T-helper 17 cell (primary cell): ENCODE measurements at places on chromosomes 1 and 21. TPM values are rescaled to one million over a fixed set of nuclear protein-coding genes. Genes with fewer than 3 reads are reported as not detected.

GRCh38 chr21:42059141-42059540, 12.0 kb upstream of the UMODL1 start:
- H3K36me3 ChIP-seq: no peaks in the 10 kb centered on the region
- peaks cover 28% of the 10 kb centered on the region for H3K4me1 ChIP-seq
- H3K27me3 ChIP-seq: no peaks in the 10 kb centered on the region
- no peak overlapping the region for H3K4me3 ChIP-seq
- no peak overlapping the region for H3K27ac ChIP-seq

DNA sequence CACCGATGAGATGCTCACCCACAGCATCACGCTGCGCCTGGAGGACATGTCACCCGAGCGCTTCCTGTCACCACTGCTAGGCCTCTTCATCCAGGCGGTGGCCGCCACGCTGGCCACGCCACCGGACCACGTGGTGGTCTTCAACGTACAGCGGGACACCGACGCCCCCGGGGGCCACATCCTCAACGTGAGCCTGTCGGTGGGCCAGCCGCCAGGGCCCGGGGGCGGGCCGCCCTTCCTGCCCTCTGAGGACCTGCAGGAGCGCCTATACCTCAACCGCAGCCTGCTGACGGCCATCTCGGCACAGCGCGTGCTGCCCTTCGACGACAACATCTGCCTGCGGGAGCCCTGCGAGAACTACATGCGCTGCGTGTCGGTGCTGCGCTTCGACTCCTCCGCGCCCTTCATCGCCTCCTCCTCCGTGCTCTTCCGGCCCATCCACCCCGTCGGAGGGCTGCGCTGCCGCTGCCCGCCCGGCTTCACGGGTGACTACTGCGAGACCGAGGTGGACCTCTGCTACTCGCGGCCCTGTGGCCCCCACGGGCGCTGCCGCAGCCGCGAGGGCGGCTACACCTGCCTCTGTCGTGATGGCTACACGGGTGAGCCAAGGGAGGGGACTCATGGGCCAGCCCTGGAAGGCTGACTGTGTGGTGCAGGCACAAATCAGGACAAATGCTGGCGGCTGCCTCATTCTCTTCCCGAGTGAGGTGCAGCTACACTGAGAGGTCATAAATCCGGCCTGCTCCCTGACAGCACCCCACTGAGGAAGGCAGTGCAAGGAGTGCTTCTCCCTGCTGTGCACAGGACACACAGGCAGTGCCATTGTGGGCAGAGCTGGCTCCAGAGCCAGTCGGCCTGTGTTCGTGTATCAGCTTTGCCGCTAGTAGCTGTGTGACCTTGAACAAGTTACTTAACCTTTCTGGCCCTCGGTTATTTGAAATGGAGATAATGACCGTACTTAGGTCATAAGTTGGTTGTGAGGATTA, 9.4 kb downstream of the CELSR2 start:
- no peak for DNase-seq
- no peak overlapping the region for H3K4me3 ChIP-seq
- H3K27me3 ChIP-seq: no peaks in the 10 kb centered on the region
- peaks cover 13% of the 10 kb centered on the region for H3K4me1 ChIP-seq

- H3K4me3 ChIP-seq: peak overlapping the region; percentile 97
- no peak for DNase-seq
- H3K27ac ChIP-seq: peak overlapping the region; percentile 98
- peaks cover 59% of the 10 kb centered on the region for H3K4me1 ChIP-seq
- H3K27me3 ChIP-seq: no peaks in the 10 kb centered on the region
Measured at GRCh38 chr1:27523337-27524020, 33.5 kb upstream of the WASF2 start.

DNA sequence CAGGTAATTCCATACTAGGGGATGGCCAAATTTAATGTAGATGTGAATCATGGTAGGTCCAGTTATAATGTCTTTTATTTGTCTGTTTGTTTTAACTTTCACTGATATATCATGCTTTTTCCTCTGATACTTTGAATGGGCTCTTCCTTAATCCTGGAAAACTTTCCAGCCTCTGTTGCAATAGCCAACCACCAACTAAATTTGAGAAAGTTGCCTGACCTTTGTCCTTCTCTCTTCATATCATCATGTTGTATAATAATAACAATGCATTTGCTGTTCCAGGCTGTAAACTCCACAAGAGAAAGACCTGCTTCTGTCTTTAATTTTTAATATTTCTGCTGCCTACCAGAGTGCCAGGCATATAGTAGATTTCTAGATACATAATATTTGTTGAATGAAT, 146.1 kb downstream of the HMCN1 start:
- DNase-seq: no peak
- no peak overlapping the region for H3K27ac ChIP-seq
- H3K27me3 ChIP-seq: no peaks in the 10 kb centered on the region
- H3K4me1 ChIP-seq: no peaks in the 10 kb centered on the region
- no peaks in the 10 kb centered on the region for H3K36me3 ChIP-seq

DNA sequence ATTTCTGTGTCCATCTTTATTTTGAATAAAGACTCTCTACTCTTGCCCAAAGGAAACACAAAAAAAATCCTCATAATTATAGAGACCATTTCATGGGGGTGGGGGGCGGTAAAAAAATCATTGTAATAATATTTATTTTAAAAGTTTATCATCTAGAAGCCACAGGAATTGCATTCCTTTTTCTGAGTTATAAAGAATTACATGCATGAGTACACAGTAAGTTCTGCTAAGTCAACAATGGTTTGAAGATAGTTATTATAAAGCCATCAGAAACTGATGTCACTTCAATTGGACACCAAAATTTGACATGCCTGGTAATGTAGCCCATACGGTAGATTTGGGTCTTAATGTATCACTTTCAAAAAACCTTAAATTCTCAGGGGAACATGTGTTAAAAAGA, 478.1 kb upstream of the NR5A2 start:
- no peak overlapping the region for H3K27ac ChIP-seq
- DNase-seq: no peak
- peaks cover 12% of the 10 kb centered on the region for H3K27me3 ChIP-seq
- peaks cover 2% of the 10 kb centered on the region for H3K4me1 ChIP-seq
- H3K36me3 ChIP-seq: no peaks in the 10 kb centered on the region

GRCh38 chr1:87077959-87078639, 163.7 kb downstream of the HS2ST1 start:
- no peak for DNase-seq
- H3K27me3 ChIP-seq: no peaks in the 10 kb centered on the region
- peaks cover 2% of the 10 kb centered on the region for H3K36me3 ChIP-seq
- no peak overlapping the region for H3K4me3 ChIP-seq
- H3K4me1 ChIP-seq: peaks cover 18% of the 10 kb centered on the region

- no peaks in the 10 kb centered on the region for H3K27me3 ChIP-seq
- peaks cover 16% of the 10 kb centered on the region for H3K4me1 ChIP-seq
- no peak overlapping the region for H3K27ac ChIP-seq
- H3K36me3 ChIP-seq: peaks cover 12% of the 10 kb centered on the region
- no peak overlapping the region for H3K4me3 ChIP-seq
Measured at GRCh38 chr1:145908653-145909052, 1.2 kb downstream of the ITGA10 start.

- peaks cover 51% of the 10 kb centered on the region for H3K27me3 ChIP-seq
- no peak overlapping the region for H3K27ac ChIP-seq
- no peak for DNase-seq
- H3K36me3 ChIP-seq: no peaks in the 10 kb centered on the region
- H3K4me1 ChIP-seq: no peaks in the 10 kb centered on the region
Measured at GRCh38 chr1:233695901-233696300, 82.0 kb downstream of the KCNK1 start.

DNA sequence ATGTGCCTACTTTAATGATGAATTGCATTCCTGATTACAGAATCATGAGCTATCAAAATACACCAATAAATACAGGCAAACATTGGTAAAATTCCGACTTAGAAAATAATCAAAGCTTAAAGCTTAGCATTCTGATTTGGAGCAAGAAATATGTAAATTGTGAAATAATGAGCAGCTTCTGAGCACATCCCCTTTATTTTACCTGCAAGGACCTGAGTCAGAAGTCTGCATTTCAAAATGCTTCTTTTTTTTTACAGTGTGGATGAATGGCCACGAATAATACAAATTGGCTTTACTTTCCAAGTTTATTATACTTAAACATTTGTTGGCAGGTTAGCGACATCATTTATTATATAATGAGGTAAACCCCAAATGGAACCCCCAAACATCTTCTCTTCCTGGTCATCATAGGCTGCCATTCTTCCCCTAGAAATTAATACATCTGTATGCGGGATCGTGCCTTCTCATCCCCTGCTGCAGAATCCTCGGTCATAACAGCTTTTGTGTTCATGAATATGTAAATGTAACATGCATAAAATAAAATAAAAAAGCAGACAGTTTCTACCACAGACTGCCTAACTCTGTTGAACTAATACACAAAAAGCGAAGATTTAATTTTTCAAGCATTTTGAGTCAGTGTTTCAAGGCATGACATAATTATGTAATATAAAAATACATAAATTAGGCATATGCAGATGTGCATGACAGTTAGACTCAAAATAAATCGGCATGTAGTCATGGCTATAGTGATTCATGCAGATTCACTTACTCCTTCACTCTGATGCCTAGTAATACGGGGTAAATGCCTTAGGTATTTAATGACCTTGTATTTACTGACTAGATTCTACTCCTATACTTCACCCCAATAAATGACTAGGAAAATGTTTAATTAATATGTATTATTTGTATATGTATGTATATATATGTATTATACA, 339.7 kb downstream of the USP25 start:
- H3K4me3 ChIP-seq: no peak overlapping the region
- no peak for DNase-seq
- no peaks in the 10 kb centered on the region for H3K4me1 ChIP-seq
- H3K27me3 ChIP-seq: peaks cover 8% of the 10 kb centered on the region
- H3K36me3 ChIP-seq: no peaks in the 10 kb centered on the region

DNA sequence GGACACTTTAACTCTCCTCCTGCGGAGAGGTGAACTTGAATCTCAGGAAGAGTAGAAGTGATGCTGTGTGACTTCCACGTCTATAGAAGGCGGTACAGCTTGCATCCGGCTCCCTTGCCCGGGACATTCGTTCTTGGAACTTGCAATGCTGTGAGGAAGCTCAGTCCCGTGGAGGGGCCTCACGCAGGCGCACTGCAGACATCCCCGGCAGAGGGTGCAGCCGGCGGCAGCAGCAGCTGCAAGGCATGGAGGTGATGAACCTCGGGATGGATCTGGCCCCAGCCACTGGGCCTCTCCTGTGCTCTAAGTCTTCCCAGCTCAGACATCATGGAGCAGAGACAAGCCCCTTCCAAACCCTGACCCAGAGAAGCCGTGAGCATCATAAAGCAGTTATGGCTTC, 61.8 kb upstream of the SOD1 start:
- no peak overlapping the region for H3K27ac ChIP-seq
- H3K36me3 ChIP-seq: no peaks in the 10 kb centered on the region
- peaks cover 2% of the 10 kb centered on the region for H3K4me1 ChIP-seq
- H3K4me3 ChIP-seq: no peak overlapping the region

DNA sequence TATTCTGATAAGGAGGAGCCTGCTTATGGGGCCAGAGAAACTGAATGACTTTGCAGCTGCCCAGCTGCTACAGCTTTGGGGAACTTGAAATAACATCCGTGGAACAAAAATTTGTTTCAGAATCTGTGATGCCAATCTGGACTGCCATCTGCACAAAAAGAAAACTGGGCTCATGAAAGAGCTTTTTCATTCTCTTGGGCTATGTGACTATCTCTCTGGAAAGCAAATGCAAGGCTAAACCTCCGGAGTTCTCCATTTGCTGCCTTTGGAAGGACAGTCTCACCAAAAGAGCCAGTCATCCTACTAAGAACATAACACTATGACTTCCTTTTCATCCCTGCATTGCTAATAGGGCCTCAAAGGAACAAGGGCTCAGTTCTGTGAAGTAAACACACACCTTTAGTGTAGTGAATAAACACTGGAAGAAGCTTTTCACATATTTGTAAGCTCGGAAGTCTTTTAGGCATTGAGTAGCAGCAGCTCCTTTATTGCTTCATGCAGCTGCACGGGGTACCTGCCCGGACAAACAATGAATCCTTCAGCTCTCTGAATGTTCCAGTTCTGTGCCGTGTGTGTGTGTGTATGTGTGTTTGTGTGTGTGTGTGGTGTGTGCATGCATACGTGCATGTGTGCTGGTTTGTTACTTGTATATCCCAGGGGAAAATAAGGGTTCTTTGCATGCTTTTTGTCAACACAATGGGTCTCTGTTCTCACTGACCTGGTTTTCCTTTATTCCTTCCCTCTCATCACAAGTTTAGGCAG, 255.5 kb upstream of the SGIP1 start:
- no peaks in the 10 kb centered on the region for H3K27me3 ChIP-seq
- H3K27ac ChIP-seq: peak overlapping the region; percentile 83
- peaks cover 58% of the 10 kb centered on the region for H3K4me1 ChIP-seq
- peak overlapping the region; percentile 36 for H3K4me3 ChIP-seq
- DNase-seq: no peak
- no peaks in the 10 kb centered on the region for H3K36me3 ChIP-seq

DNA sequence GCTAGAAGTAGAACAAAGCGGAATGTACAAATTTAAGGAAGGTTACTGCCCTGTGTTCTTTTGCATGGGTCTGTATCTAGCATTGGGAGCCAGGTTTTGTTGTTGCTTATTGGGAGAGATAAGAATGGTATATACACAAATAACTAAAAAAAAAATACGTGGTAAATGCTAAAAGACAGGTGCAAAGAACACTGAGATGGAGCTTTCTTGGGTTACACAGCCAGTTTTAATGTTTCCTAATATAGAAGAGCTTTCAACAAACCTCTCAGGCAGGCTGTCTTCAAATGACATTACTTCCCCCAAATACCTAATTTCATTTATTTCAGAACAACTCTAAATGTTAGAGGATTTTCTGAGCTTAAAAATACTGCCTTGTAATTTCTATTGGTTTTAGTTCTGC, 1.4 kb upstream of the MDM4 start:
- peaks cover 31% of the 10 kb centered on the region for H3K4me1 ChIP-seq
- DNase-seq: no peak
- peaks cover 4% of the 10 kb centered on the region for H3K36me3 ChIP-seq
- no peaks in the 10 kb centered on the region for H3K27me3 ChIP-seq
- peak overlapping the region; percentile 43 for H3K4me3 ChIP-seq
- H3K27ac ChIP-seq: no peak overlapping the region

DNA sequence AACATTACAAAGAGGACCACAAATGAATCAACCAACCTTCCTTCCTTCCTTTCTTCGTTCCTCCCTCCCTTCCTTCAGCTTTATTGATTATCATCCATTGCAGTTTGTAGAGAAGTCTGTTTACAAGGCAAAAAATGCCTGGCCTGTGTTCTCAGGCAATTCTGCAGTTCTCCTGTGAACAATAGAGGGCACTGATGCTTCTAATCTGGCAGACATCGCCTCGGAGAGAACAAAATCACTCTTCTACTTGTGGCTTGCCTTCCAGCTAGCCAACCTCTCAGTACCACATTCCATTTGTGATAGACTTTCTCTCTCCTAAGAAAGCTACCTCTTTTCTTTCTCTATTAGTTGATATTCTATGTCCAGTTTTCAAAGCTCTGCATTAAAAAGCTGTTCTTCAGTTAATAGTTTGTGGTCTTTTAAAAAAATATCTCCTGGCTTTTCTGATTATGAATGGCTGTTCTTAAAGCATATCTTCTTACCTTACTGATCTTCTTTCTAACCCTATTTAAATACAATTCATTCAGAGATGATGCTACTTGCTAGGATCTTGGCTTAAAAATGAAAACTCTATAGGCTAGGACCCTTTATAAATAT, 26.9 kb upstream of the ESRRG start:
- H3K27me3 ChIP-seq: no peaks in the 10 kb centered on the region
- no peaks in the 10 kb centered on the region for H3K4me1 ChIP-seq
- DNase-seq: no peak
- H3K4me3 ChIP-seq: no peak overlapping the region
- no peaks in the 10 kb centered on the region for H3K36me3 ChIP-seq

The SPATA21 gene
- total RNA-seq: not detected

The CHI3L1 gene
- not detected for total RNA-seq

The VASH2 gene
- total RNA-seq: 0.55 TPM

The BARHL2 gene
- not detected for total RNA-seq

The FAM131C gene
- not detected for total RNA-seq

The DVL1 gene
- total RNA-seq: 41.0 TPM
